ENCODE measurements at places on chromosomes 2 and 18.

GRCh38 chr2:27737676-27738348 is 33.7 kb upstream of the MRPL33 start:
- peak; percentile 49 for DNase-seq

DNA sequence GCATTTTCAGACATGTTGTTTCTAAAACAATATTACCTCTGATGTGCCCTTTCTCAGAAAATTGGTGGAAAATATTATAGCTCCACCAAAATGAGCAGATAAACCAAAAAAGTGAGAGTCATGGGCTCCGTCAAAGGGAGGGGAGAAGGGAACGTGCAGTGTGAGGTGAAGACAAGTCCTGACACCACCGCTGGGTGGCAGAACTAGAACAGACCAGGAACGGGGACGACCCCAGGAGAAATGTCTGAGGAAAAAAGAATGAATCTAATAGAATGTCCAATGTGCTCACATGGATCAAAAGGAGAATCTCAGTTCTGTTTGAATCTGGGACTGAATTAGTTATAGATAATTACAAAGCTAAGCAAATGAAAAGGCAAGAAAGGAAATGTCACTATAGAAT is 22.6 kb upstream of the BCL2 start:
- peak; percentile 44 for DNase-seq

- peak; percentile 19 for DNase-seq
Observed at GRCh38 chr18:28791101-28791500, 614.2 kb upstream of the CDH2 start.

- peak; percentile 49 for DNase-seq
Observed at GRCh38 chr2:217220228-217221013, 360.6 kb upstream of the TNP1 start.

GRCh38 chr2:171323971-171324528 is 109.7 kb downstream of the METTL8 start:
- DNase-seq, result no peak

- no peak for DNase-seq
Observed at GRCh38 chr2:97932975-97933662, 62.6 kb downstream of the TMEM131 start.

- no peak for DNase-seq
Observed at GRCh38 chr18:64203295-64203694, 54.4 kb upstream of the LINC00305 start.

DNA sequence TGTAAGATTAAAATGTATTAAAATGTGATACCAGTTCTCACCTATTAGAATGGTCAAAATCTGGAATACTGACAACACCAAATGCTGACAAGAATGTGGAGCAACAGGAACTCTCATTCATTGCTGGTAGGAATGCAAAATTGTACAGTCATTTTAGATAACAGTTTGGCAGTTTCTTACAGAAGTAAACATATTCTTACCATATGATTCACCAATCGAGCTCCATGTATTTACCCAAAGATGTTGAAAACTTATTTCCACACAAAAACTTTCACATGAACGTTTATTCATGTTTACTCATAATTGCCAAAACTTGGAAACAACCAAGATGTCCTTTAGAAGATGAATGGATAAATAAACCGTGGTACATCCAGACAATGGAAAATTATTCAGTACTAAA is 1193.5 kb upstream of the ACVR2A start:
- DNase-seq, result no peak

GRCh38 chr2:176097820-176098365 is 1.7 kb upstream of the HOXD12 start:
- DNase-seq, result no peak

DNA sequence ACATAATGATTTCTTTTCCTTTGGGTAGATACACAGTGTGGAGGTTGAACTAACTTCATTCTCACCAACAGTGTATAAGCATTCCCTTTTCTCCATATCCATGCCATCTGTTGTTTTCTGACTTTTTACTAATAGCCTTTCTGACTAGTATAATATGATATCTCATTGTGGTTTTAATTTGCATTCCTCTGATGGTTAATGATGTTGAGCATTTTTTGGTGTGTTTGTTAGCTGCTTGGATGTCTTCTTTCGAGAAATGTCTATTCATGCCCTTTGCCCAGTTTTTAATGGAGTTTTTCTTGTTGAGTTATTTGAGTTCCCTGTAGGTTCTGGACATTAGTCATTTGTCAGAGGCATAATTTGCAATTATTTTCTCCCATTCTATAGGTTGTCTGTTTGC is 59.8 kb downstream of the MARCHF4 start:
- peak; percentile 32 for DNase-seq

All from fibroblast of skin of scalp (primary cell).